Stimulated activated CD4-positive, alpha-beta T cell treated with anti-CD3 and anti-CD28 coated beads, Interleukin-4, amount 100 ng/mL, for 24 hours (primary cell): ENCODE measurements at places on chromosomes 12 and 14.

GRCh38 chr12:75317784-75318183 lies 12.3 kb downstream of the CAPS2 start:
- no peak for DNase-seq

DNA sequence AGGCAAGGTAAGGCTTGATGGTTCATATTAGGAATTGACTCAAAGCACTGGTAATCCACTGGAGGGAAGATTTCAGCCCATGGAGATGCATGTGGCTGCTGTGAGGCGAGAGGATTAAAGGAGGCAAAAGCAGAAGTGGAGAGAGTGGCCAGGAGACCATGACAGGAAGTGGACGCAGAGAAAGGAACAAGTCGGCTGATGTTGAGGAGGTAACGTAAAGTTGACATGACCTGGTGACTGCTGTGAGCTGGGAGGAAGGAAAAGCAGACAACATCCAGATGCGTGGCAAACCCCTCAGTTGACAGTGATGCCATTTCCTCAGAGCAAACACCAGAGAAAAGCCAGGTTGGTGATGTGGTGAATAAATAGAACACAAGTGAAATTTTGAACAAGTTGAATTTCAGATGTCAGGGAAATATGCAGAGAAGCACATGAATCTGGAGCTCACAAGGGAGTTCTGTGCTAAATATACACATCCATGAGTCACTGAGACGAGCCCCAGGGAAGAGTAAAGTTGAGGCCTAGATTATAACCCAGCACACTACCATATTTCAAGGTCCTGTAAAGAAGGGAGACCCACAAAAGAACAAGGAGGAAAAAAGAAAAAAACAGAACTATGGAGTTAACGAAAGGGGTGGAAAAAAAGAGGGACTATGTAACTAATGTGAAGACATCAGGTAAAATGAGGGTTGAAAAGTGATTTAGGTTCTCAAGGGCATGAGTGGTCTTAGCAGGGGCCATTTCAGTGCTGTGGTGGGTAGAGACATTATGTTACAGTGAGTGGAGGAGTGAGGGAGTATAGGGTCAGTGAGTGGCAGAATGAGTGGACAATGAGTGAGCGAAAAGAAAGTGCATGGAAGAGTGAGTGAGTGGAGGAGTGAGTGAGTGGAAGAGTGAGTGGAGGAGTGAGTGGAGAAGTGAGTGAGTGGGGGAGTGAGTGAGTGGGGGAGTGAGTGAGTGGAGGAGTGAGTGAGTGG lies 61.6 kb upstream of the GZMB start:
- DNase-seq: no peak

DNA sequence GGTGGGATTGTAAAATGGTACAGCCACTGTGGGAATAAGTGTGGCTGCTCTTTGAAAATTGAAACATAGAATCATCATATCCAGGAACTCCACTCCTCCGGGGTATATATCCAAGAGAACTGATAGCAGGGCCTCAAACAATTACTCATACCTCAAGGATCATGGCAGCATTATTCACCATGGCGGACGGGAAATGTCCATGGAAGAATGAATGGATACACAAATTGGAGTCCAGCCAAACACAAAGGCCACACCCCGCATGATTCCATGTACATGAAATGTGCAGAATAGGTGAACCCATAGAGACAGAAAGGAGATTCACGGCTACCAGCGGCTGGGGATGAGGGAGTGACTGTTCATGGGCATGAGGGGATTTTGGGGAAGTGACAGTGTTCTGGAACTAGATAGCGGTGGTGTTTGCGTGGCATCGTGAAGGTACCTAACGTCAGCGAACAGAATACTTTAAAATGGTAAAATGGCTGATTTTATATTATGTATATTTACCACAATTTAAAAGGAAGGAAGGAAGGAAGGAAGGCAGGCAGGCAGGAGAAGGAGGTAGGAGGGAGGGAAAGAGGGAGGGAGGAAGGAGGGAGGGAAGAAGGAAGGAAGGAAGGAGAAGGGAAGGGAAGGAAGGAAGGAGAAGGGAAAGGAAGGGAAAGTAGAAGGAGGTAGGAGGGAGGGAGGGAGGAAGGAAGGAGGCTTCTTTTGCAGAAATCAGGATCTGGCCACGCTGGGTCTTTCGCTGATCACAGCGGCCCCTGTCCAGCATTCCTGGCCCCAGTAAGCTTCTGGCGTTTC lies 14.1 kb upstream of the NCOR2 start:
- no peak for DNase-seq

GRCh38 chr14:23093526-23093925 lies 1.4 kb downstream of the ACIN1 start:
- DNase-seq: no peak

- no peak for DNase-seq
Observed at GRCh38 chr12:109797905-109798669, 35.1 kb downstream of the TRPV4 start.

DNA sequence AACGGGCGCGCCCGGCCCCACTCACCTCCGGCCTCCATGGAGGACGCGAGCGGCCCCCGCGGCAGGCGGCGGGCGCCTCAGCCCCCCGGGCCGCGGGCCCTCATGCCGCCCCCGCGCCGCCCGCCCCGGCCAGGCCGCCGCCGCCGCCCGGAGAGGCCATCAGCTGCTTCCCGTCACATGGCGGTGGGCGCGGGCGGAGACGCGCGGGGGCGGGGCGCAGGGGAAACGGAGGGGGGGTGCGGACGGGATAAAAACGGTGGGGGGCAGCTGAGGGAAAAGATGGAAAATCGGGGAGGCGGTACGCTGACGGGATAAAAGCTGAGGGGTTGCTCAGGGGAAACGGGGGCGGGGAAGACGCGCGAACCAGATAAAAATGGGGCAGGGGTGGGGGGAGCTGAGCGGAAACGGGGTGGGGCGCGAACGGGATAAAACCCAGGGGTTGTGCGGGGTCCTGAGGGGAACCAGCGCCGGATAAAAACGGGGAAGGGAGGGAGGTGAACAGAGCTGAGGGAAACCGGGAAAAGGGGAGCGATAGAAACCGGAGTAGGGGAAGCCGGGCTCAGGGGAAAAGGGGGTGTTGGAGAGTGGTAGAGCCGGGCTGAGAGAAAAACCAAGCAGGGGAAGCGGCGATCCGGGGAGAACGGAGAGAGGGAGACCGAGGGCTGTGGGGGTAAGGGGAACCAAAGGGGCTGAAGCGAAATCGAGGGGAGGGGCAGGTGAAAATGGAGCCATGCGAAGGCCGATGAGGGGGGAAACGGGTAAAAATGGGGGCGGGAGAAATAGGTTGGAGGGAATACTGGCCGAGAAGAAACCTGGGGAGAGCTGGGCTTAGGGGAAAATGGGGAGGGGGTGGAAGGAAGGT lies at the start of gene WSB2:
Gene WSB2, minus strand, starts transcription at position 169 of the 862 bp plus-strand sequence. Its CDS starts 131 bp downstream, at position 38.
- DNase-seq: peak; percentile 58

GRCh38 chr12:125540580-125541204 lies 475.5 kb downstream of the AACS start:
- no peak for DNase-seq

- DNase-seq: no peak
Observed at GRCh38 chr12:72246370-72246769, 25.8 kb upstream of the TRHDE start.

- DNase-seq: peak; percentile 60
Observed at GRCh38 chr12:13278249-13278787, 81.8 kb downstream of the EMP1 start.

DNA sequence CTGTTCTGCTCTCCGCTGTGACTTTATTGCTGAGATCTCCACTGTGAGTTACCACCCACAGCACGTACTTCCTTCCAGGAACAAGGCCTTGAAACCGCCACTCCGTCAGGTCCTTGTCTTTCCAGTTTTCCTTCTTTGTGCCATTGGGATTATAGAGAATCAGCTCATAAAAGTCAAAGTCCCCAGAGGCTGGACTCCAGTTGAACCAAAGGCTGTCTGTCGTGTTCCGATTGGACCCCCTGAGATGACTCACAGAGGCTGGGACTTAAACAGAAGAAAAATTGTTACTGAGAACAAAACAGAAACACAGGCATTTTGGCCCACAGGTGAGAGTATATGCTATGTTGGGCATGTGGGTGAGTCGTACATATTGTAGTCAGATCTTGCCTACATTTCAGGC lies 76.6 kb downstream of the PTPRB start:
- DNase-seq: no peak

GRCh38 chr12:64895526-64895925 lies 71.1 kb downstream of the TBC1D30 start:
- no peak for DNase-seq

- DNase-seq: no peak
Observed at GRCh38 chr12:108141600-108142130, 12.6 kb downstream of the WSCD2 start.

DNA sequence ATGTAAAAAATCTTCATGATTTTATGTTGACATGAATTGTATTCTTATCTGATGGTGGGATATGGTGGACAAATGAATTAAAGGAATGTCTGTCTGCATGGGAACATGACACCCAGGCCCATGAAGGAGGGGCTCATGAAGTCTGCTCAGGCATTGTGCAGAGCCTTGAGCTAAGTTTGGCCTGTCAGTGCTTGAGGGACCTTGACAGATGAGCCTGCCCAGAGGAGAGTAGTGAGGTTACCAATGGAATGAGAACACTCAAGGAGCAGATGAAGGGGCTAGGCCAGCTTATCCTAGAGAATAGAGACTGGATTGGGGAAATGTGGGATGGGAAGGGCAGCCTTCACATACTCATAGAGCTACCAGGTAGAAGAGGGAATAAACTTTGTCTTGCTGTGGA lies 68.8 kb downstream of the TMX1 start:
- DNase-seq: no peak

DNA sequence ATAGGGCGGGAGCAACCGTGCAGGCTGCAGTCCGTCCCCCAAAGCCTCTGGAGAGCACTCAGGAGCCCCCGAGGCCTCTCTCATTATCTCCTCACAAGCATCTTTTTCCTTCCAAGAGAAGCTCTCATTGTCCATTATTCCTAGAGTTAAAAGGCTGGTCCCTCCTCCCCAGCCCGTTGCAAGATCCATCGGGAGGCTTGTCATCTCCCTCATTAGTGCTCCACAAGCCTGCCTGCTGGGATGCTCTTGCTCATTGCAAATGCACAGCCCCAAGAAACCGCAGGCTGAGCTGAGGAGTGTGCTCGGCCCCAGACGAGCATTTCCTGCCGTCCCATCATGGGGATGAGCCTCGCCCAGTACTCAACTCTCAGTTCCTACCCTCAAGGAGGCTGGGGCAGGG lies 23.3 kb downstream of the NUAK1 start:
- DNase-seq: no peak

- peak; percentile 19 for DNase-seq
Observed at GRCh38 chr12:28872654-28873268, 276.3 kb upstream of the FAR2 start.

- DNase-seq: no peak
Observed at GRCh38 chr14:55699131-55700057, 119.4 kb downstream of the KTN1 start.

GRCh38 chr12:89721291-89721987 lies 12.8 kb upstream of the ATP2B1 start:
- DNase-seq: no peak

DNA sequence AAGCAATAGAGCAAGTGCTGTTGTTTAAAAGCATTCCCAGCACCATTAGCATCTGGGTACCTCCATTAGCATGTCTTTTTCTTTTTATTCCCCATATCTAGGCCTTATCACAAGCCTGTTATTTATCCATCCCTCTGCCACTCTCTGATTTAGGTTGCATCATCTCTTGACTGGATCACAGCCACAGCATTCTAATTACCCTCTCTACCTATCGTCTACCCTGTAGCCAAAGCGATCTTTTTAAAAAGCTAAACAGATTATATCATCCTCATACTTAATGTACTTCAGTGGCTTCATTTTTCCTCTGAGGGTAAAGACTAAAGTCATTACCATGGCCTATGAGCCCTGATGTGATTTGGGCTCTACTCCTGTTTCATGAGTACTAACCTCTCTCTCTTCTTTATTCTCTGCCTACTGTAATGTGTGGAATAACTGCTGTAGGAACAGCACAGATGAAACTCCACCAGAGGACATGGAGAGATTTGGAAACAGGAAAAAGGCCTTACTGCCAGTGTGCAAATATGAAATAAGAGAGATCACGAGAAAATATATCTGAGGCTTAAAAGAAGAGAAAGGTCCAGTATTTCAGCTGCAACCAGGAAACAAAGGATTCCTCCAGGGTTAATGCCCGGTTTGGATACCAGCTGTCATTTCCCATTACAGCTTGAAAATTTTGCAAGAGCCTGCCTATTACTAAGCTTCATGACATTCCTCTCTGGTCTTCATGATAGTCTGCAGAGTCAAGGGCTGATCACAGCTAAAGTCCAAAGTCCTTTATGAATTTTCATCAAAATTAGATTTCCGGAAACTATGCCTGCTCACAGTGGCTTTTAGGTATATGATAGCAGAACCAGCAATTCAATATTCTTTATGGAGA lies 422.5 kb upstream of the PDE3A start:
- no peak for DNase-seq
